ENCODE measurements at places on chromosomes 3 and 15. TPM values are rescaled to one million over a fixed set of nuclear protein-coding genes. Genes with fewer than 3 reads are reported as not detected.

The RBP2 gene
- total RNA-seq, result not detected

The ANKUB1 gene
- not detected for total RNA-seq

The PRR20G gene
- not detected for total RNA-seq

The GPR149 gene
- not detected for total RNA-seq

The SERPINI1 gene
- 3.7 TPM for total RNA-seq

The POLQ gene
- total RNA-seq, result 10.1 TPM

The CERS3 gene
- not detected for total RNA-seq

The KLHL6 gene
- total RNA-seq, result not detected

The GNAT1 gene
- total RNA-seq, result not detected

The LYZL4 gene
- not detected for total RNA-seq

The SKOR1 gene
- total RNA-seq, result 0.08 TPM

The ERICH6 gene
- total RNA-seq, result 0.41 TPM

The TM4SF18 gene
- total RNA-seq, result 1.3 TPM

The SCN5A gene
- 0.99 TPM for total RNA-seq

The MKRN3 gene
- total RNA-seq, result 0.65 TPM

The NMNAT3 gene
- total RNA-seq, result 1.8 TPM

The SIDT1 gene
- not detected for total RNA-seq

The SCAMP5 gene
- 2.2 TPM for total RNA-seq
